ENCODE measurements at places on chromosomes 2 and 18. TPM values are rescaled to one million over a fixed set of nuclear protein-coding genes. Genes with fewer than 3 reads are reported as not detected.

DNA sequence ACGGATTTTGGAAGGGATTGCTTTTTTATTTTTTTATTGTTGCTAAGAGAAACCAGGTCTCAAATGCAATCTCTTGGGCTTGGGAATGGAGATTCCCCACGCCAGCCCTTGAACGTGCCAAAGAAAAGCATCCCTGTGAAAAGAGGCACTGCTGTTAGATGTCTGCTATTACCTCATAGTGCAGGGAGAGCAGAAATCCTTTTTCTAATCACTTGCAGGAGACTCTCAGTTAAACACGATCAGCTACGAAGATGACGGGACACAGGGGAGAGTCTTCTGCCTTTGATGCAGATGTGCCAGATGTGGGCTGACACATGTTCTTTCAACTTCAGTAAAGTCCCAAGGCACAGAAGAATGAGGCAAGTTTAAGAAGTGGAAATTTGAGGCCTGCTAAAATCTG is 381.6 kb upstream of the TRIB2 start:
- DNase-seq: no peak

CHRNA1 gene
- total RNA-seq: not detected

RNF25 gene
- 30.3 TPM for total RNA-seq

DNA sequence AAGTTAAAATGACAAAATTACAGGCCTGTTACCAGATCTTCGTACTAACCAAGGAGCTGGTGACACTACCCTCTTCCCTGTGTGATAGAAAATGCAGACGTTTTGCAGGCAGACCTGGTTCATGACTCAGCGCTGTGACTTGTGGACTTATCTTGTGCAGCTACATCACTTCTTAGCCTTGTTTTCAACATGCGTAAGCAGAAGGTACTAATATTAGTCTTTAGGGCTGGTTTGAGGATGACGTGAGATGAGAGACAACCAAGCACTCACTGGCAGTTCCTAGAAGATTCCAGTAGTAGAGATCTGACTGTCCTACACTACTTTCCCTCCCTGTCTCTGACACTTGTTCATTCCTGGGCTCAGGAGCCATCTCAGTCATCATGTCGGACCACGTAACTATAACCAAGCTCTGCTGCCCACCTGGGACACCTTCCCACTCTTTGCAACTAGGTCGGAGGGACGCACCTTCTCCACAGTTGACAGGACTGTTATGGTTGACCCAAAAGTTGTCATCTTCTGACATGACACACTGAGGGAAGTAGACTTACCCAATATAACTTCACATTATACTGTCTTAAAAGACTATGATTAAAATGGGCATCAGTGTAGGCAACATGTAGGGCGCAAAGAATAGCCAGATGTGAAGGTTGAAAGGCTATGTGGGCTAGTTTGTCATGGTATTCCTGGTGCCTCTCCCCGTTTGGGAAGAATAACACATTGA is 64.8 kb downstream of the TNFRSF11A start:
- DNase-seq: no peak

- no peak for DNase-seq
Measured at GRCh38 chr18:35974181-35974580, 1.7 kb downstream of the RMP24 start.

- DNase-seq: no peak
Measured at GRCh38 chr18:24031318-24031717, 16.8 kb downstream of the TTC39C start.

- peak; percentile 28 for DNase-seq
Measured at GRCh38 chr2:71685941-71686611, 232.7 kb downstream of the DYSF start.

- no peak for DNase-seq
Measured at GRCh38 chr2:237149425-237149824, 63.7 kb downstream of the COPS8 start.

WNT6 gene
- total RNA-seq: not detected

- no peak for DNase-seq
Measured at GRCh38 chr2:225599856-225600255, 200.3 kb downstream of the NYAP2 start.

TMEM247 gene
- total RNA-seq: not detected

DNA sequence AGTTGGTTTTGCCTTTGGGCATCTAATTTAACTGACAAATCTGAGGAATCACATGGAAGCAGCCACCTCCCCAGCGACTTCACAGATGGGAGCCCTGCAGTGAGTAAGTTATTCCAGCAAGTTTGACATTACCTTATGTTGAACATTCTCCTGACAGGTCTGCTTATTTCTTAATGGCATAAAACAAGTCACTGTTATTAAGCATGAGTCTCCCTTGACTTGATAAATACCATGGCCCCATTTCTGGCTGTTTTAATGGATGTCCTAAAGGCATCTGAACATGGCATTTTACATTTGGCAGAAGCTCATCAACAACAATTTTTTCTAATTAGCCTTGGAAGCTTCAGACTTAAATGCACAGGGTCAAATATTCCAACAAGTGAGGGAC is 92.6 kb upstream of the CREB1 start:
- DNase-seq: no peak

EVX2 gene
- total RNA-seq: not detected

DNA sequence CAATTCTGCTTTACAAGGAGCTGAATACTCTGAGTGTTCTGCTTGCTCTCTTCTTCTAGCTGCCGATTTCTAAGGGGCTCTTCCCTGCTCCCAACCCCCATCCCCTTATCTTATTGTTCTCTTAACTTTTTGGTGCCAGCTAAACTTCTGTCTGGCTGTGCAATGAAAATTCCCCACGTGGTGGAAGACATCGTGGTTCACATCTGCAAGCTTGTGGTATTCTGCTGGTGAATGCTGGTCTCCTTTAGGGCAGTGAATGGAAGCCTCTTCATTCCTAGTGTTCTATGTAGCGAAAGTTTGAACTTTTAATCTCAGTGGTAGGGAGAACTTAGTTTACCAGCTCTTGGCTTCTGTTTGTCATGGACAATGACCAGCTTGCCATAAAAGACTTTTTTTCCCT is 406.0 kb upstream of the ZEB2 start:
- DNase-seq: no peak
